NCI-H1105 (cell line): ENCODE measurements at places on chromosomes 1 and 21.

DNA sequence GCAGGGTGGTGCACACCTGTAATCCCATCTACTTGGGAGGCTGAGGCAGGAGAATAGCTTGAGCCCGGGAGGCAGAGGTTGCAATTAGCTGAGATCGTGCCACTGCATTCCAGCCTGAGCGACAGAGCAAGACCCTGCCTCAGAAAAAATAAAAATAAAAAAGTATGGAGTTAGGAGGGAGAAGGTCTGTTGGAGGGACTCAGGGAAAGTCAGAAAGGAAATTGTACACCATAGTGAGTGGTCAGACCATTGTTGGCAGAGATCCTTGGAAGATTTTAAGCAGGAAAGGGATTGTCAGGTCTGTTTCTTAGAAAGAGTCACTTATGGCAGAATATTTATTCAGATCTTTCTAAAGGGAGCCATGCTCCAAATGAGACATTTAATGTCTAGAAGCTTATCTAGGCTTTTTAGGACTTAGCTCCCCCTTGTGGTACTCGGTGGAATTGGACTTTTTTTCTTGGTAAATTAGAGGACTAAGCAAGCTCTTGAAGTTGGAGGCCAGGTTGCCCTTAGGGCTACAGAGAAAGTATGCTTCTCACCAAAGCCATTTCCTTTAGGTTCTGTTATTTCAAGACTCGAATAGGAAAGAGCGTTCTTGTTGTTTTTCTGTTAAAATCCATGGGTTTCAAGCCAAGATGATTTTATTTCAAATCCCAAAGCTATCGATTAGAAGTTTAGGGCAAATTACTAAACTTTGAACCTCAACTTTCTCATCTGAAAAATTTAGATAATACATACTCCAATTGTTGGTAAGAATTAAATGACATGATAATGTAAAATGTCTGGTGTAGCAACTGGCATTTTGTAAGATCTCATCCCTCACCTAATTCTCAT, 16.5 kb downstream of the MIA3 start:
- DNase-seq: peak; percentile 71

GRCh38 chr1:10803971-10804820, 7.8 kb upstream of the CASZ1 start:
- DNase-seq: no peak

- no peak for DNase-seq
Observed at GRCh38 chr1:220685879-220686278, 4.3 kb upstream of the C1orf115 start.

DNA sequence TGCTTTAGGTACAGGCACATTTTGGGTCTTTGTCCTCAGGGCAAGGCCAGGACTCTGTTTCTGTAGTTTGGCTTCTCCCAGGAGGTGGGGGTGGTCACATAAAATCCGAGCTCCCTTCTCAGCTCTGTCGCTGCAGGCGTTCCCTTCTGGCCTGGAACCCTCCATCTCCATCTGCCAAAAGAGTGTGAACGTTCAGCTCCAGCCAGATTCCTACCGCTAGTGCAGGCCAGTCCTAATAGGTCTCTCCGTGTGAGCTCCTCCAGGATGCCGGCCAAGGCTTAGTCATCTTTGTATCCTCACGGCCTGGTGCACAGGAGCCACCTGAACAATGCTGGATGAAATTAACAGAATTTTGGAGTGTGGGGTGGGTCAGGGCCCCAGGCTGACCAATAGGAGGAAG, 19.9 kb upstream of the KCNA10 start:
- DNase-seq: no peak

DNA sequence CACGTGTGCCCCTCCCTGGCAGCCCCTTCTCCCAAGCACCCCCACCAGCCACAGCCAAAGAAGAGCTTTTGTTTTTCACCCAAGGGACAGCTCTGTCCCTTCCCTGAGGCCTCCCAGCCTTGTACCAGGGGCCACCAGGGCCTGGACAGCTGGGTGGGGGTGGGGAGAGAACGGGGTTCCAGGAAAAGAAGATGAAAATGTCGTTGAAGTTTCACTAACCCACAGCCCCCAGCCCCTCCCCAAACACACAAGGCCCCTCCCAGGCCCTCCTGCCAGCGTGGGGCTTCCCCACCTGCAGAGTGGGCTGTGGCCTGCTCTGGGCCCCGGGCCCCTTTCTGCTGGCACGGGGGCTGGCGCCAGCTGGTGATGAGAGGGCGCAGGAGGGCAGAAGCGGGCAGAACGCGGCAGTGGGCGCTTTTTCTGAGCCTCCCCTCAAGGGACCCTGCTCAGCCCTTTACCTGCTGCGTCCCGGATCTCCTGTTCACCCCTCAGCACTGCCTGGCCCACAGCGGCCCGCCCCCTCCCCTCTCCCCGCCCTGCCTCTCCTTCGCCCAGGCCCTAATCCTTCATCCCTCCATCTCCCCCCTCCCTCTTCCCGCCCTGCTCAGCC, 5.5 kb upstream of the ANKRD65 start:
- no peak for DNase-seq

GRCh38 chr1:64965366-64966157, 787 bp downstream of the JAK1 start:
- peak; percentile 49 for DNase-seq

- no peak for DNase-seq
Observed at GRCh38 chr21:15496911-15497310, 232.9 kb upstream of the USP25 start.

- peak; percentile 41 for DNase-seq
Observed at GRCh38 chr1:65431111-65431705, 10.7 kb downstream of the LEPR start.

DNA sequence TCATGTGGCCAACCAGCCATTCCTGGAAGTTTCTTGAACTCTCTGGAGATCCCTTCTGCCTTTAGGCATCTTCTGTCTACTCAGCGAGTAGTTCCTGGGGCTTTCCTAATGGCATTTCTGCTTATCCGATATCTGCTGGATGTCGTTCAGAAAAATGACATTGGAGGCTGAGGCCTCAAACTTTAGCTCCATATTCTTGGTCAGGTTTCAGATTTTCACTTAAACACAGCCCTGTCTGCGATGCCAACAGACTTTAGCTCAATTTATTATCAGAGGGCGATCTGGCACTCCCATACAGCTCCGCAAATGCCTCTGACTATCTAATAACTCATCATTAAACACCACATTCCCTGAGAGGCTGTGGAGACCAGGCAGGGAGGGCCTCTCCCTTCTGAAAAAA, 46.3 kb upstream of the ETS2 start:
- DNase-seq: no peak

GRCh38 chr1:224929335-224930237, at the start of gene DNAH14:
DNAH14 (plus strand) TSS chr1:224929675; CDS start chr1:224952703, 23,028 bp downstream.
- peak; percentile 77 for DNase-seq

DNA sequence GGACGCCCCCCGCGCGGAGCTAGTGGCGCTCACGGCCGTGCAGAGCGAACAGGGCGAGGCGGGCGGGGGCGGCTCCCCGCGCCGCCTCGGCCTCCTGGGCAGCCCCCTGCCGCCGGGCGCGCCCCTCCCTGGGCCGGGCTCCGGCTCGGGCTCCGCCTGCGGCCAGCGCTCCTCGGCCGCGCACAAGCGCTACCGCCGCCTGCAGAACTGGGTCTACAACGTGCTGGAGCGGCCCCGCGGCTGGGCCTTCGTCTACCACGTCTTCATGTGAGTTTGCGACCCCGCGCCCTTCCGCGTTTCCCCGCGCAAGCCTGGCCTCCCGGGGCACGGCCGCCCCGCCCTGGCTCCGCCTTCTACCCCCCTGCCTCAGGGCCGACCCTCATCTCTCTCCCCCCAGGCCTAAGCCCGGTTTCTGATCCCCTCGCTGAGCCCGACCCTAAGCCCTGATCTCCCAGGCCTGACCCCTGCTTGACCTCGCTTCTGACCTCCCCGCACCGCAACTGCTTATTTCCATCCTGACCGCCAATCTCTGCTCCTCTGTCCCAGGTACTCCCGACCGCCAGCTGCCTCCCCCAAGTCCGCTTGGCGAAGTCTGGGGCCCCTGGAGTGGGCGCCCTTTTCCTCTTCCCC, 669 bp downstream of the KCNQ4 start:
- DNase-seq: no peak

DNA sequence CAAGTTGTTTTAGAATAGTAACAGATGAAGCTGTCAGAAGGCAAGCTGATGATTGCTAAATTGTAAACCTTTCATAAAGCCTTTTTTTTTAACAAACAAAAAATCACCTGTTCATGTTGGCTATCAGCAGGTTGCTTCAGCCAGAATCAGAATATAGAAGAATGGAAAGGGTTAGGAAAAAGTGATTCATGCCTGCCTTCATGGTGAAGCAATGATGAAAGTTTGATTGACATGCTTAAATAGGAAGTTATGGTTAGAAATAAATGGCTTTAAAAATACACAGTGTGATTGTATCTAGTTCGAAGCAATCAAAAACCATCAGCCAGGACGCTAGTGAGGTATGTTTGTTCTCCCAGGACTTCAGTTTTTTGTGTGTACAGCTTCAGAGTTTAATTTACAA, 37.9 kb downstream of the GABPA start:
- no peak for DNase-seq

- no peak for DNase-seq
Observed at GRCh38 chr1:61560385-61560784, 164.6 kb downstream of the TM2D1 start.

DNA sequence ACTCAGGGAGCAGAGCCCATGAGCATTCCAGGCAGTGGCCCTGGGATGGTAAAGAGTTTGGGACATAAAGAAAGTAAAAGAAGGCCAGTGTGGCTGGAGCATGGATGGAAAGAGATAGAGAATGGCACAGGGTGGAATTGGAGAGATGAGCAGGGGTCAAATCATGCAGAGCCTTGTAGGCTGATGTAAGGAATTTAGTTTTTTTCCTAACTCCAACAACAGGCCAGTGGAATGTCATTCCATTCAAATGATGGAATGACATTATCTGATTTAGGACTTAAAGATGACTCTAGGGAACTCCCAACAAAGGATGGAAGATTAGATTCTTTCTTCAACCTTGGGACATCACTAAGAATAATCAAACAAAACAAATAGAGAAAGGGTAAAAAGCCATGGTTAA, 12.8 kb upstream of the S100A2 start:
- DNase-seq: no peak

DNA sequence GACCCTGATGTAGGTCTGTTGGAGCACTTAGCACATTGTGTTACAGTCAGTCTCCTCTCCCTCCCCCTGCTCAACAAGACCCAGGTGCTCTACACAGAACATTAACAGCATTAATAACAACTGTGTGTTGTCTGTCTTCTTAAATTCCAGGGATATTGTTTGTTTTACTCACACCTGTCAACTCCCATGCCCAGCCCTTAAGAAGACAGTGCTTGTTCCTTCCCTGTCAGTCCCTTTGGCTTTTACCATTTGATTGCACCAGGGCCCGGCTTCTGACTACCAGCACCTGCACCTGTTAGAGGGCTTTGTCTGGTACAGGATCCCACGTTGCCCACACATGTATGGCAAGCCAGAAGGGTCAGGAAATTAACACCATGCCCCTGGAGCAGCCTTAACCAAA, 11.7 kb downstream of the RIMKLA start:
- DNase-seq: peak; percentile 61

GRCh38 chr21:38263493-38263892, 6.7 kb downstream of the KCNJ15 start:
- DNase-seq: no peak

- DNase-seq: no peak
Observed at GRCh38 chr1:209601809-209602657, 18.5 kb downstream of the CAMK1G start.

DNA sequence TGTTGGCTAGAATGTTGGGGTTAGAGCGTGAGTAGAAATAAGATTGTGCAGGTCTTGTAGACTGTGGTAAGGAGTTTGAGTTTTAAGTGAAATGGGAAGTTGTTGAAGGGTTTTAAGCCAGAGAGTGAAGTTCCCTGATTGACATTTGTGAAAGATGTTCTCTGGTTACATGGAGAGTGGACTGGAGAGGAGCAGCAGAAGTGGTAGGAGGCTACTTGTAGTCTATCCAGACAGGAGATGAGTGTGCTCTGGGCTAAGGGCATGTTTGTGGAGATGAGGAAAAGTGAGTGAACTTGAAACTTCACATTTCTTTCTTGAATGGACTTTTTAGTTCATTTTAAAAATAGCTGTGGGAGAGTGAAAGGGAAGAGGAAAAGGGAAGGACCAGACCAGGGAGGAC, 37.0 kb downstream of the F3 start:
- DNase-seq: no peak

DNA sequence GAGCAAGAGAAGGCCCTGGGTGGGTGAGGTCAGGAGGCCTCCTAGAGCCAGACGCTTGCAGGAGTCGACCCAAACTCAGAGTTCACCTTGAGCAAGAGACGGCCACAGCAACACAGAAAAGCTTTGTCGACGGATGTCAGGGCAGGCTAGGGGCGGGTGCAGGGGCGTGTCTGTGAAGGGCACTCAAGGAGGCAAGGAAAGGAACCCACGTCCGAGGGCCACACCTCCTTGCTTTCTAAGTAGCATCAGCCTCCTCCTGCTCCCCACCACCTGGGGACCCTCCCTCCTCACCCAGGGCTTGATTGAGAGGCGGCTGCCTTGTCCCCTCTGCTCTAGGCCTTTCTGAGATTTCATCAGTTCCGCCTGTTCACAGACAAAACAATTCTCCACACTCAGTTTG, 92.1 kb downstream of the OMA1 start:
- no peak for DNase-seq

DNA sequence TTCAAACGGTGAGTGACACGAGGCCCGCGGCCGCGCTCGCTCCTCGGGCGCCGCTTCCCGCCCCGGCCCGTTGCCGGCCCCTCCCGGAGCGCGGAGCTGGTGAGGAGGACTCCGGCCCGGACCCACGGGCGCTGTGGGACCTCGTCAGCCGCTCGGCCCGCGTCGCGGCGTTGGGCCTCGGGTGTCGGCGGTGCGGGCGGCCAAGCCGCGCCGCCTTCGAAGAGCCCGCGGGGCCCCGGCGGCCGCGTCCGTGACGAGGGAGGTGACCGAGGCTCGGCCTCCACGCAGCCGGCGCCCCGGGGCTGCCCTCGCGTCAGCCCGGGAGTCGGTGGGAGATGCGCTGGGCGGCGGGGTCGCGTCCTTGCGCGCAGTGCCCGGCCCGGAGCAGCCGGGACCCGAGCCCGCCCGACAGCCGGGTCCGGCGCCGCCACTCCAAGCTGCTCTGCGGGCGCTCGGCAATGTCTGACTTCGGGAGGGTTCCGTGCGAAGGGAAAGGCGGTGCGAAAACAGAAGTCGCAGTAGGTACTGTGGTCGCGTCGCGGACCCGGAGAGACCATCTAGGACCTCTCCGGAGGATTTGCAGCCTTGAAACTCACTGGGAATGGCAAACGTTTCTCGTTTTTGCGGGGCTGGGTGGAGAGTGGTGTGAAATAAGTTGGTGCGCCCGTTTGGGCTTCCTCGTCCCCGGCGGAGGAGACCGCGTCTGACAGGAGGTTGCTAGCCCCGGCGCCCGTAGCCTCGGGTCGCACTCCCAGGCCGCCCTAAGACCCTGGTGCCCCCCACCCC, 829 bp downstream of the SPEN start:
- no peak for DNase-seq
